ENCODE measurements at places on chromosomes 2 and 18.
A peak's percentile ranks its signal among the peaks of the same experiment; 100 is the strongest.

GRCh38 chr2:174353004-174353403 is 18.2 kb downstream of the SP9 start:
- DNase-seq: no peak

- peak; percentile 65 for DNase-seq
Observed at GRCh38 chr2:234502285-234502918, 5.5 kb upstream of the ARL4C start.

DNA sequence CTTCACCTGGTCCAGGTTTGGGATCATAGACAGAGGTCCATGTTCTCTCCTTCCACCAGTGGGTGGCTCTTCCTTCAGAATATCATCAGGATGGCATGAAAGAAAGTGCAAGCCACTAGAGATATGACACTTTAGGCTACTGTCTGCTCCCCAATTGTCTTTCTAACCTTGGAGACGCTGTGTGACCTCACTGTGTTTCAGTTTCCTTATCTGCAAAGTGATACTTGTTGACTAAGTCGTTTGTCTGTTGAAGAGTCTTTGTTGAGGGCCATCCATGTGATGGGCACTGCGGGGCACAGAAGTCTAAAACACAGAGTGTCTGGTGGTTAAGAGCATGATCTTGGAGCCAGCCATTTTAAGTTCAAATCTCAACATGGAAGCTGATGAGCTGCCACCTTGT is 259.9 kb upstream of the THSD7B start:
- no peak for DNase-seq

GRCh38 chr2:195658541-195658890 is 1.5 kb downstream of the SLC39A10 start:
- DNase-seq: peak; percentile 70

- DNase-seq: peak; percentile 81
Observed at GRCh38 chr2:223735659-223736244, 101.6 kb downstream of the AP1S3 start.

All from AG10803 (cell line).